Gastroesophageal sphincter (tissue), 4 donors: ENCODE measurements at places on chromosomes 11 and 22. TPM values are rescaled to one million over a fixed set of nuclear protein-coding genes. Genes with fewer than 3 reads are reported as not detected.

DNA sequence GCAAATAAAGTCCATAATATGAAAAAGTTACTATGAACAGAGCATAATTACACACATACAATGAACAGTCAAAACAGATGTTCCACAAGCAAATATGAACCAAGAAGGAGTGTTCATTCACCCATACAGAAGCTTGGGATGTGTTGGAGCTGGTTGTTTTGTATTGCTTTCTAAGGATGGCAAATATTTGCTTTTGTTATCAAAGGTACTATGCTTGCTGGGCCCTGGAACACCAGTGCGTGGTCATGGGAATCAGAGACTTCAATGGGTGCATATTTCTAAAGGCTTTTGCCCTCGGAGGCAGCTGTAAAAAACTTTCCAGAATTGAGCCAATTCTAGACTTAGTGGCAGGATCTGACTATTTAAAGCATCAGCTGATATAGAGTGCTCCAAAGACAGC lies 85.1 kb downstream of the BARX2 start:
- no peak overlapping the region for H3K4me3 ChIP-seq
- H3K36me3 ChIP-seq = no peaks in the 10 kb centered on the region
- ATAC-seq = no peak
- H3K4me1 ChIP-seq = no peaks in the 10 kb centered on the region
- H3K27me3 ChIP-seq = peaks cover 29% of the 10 kb centered on the region
- H3K27ac ChIP-seq = no peak overlapping the region

DNA sequence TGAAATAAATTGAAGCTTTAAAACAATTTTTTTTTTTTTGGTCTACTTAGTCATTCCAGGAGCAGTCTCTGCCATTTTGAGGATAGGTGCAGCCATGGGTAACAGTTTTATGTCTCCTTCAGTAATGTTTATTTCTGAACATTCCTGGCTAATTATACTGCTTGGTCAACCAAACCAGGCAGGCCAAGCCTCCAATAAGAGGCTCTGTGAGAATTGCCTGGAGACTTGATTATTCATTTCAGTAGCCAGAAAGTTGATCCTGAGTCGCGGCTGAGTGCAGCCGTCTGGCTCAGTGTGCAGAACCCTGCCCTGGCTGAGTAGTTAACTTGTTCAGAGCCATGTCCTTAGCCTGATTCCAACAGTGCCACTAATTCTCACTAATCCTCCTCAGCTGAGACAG lies 364.0 kb upstream of the FAT3 start:
- H3K36me3 ChIP-seq = no peaks in the 10 kb centered on the region
- no peak overlapping the region for H3K4me3 ChIP-seq
- no peaks in the 10 kb centered on the region for H3K27me3 ChIP-seq
- ATAC-seq = no peak
- H3K27ac ChIP-seq = no peak overlapping the region
- H3K4me1 ChIP-seq = peaks cover 4% of the 10 kb centered on the region

DNA sequence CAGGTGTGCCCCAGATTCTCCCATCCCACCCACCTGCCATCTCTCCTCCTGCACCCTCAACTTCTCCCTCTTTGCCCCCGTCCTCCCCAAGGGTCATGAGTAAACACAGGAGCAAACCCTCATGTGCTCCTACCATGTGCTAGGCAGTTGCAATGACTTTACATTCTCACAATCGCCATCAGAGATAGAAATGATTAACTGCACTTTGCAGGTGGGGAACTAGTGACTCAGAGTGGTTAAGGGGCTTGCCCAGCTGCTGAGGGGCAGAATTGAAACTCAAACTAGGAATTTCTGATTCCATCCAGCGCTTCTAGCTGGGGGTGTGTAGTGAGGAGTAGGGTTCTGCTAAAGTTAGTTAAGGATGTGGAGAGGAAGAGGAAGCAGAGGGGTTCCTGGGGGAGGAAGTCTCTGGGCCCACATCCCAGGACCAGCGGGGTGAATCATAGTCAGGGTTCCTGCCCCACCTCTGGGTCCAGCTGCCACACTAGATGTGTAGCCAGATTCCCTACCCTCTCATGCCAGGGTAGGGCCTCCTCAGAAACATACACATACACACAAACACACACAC lies 16.0 kb upstream of the PRG2 start:
- no peak overlapping the region for H3K4me3 ChIP-seq
- H3K27ac ChIP-seq = peak overlapping the region; percentile 51
- peaks cover 63% of the 10 kb centered on the region for H3K36me3 ChIP-seq
- peaks cover 24% of the 10 kb centered on the region for H3K4me1 ChIP-seq
- ATAC-seq = peak; percentile 39
- peaks cover 3% of the 10 kb centered on the region for H3K27me3 ChIP-seq

DNA sequence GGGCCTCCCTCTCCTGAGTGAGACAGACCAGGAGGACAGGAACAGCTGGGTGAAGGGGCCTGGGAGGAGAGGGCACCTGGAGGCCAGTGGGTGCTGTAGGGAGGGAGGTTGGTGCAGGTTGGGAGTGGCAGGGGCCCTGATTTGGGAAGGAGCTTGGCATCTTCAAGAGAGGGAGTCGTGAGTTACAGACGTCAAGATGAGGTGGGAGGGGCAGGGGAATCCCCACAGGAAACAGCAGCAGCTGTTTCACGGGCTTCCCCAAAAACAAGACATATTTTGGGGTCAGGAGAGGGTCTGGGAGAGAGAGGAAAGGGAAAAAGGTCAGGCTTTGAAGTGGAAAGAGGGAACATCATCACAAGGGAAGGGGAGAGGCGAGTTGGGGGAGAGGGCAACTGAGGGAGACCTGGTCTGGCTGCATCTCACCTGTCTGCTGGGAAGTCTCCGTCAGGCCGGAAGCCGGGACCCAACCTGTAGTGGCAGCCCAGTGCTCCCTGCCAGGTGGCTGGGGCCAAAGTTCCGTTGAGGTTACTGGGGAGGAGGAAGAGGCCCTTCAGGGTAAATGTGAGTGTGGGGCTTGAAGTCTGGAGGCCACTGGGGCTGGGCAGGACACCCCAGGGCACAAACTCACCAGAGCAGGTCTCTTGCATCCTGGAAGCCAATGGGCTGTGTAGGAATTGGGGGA lies 4.4 kb downstream of the NAALADL1 start:
- H3K4me1 ChIP-seq = no peaks in the 10 kb centered on the region
- peaks cover 15% of the 10 kb centered on the region for H3K27me3 ChIP-seq
- H3K27ac ChIP-seq = no peak overlapping the region

DNA sequence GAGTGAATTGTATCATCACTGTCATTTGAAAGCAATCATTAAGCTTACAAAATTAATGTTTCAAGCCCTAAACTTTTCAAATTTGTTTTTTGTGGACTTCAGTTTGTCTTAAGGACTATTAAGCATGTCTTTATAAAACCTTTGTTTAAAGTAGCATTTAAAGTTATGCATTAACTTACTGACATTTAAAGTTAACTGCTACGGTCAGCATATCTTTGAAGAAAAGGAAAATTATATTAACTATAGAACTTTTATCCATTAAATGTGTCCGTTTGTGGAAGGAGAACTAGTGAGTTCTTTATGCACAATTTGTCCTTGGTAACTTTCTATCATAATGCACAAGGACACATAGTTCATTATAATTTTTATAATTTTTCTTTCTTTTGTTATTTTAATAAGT lies 103.4 kb downstream of the FANCF start:
- no peaks in the 10 kb centered on the region for H3K36me3 ChIP-seq
- no peak for ATAC-seq
- H3K4me1 ChIP-seq = no peaks in the 10 kb centered on the region

GRCh38 chr11:36738292-36738861 lies 140.3 kb upstream of the RAG2 start:
- H3K4me1 ChIP-seq = no peaks in the 10 kb centered on the region
- no peak overlapping the region for H3K4me3 ChIP-seq

DNA sequence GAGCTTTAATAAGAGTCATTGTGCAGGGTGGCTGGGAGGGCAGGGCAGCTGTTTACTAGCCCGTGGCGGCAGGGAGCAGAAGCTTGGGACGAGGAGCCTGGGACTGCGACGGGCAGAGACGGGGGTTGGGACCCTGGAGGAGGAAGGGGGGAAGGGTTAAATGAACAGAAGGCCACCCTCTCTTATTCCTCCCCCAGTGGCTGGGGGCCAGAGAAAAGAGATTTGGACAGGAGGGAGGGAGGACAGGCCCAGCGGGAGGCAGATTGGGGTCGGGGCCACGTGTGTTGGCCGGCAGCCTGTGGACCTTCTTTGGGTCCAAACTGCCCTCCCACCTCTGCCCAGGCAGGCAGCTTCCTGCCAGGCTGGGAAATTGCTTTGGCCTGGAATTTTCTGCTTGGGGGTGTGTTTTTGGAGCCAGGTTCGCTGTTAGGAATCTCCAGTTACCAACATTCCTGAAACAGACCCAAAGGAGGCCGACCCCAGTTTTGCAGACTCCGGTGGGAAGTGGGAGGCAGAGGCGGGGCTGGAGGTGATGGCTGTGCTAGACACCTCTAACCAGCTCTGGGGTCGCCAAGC lies 50.2 kb downstream of the APOL3 start:
- no peaks in the 10 kb centered on the region for H3K27me3 ChIP-seq
- no peak for ATAC-seq
- no peak overlapping the region for H3K4me3 ChIP-seq

DNA sequence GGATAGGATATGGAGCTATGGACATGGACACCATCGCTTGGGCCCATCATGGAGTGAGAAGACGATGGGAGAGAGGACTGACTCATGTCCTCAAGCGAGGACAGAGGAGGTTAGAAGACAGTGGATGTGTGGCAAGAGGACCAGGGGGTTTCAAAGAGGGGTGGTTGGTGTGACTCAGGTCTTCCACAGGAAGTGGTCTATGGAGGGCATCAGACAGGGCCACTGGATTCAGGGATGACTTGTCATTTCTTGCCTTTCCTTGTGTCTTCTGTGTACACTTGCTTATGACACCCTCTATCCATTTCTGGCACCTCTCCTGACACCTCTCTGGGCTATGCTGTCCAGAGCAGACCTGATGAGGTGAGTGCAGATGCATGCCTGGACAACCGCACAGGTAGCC lies 115.4 kb downstream of the OSBP2 start:
- no peak overlapping the region for H3K27ac ChIP-seq
- no peak overlapping the region for H3K4me3 ChIP-seq
- ATAC-seq = no peak
- H3K36me3 ChIP-seq = no peaks in the 10 kb centered on the region
- no peaks in the 10 kb centered on the region for H3K4me1 ChIP-seq

DNA sequence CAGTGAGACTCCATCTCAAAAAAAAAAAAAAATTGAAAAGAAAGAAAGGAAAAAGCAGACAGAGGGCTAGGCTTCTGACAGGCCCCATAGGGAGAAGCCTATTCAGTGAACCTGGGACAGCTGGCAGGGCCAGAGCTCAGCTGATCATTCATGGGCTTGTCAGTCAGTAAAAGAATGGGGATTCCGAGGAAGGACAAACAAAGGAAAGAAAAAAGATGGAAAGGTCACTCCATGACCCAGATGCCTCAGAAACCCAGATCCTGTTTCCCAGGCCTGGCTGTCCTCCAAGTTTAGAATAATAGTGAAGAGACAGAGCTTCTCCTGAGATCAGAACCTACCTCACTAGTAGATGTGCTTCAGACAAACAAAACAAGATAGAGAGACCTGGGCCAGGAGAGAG lies 34.3 kb upstream of the ASPHD2 start:
- ATAC-seq = no peak
- no peaks in the 10 kb centered on the region for H3K4me1 ChIP-seq
- no peaks in the 10 kb centered on the region for H3K36me3 ChIP-seq
- H3K4me3 ChIP-seq = no peak overlapping the region
- H3K27me3 ChIP-seq = peaks cover 44% of the 10 kb centered on the region

DNA sequence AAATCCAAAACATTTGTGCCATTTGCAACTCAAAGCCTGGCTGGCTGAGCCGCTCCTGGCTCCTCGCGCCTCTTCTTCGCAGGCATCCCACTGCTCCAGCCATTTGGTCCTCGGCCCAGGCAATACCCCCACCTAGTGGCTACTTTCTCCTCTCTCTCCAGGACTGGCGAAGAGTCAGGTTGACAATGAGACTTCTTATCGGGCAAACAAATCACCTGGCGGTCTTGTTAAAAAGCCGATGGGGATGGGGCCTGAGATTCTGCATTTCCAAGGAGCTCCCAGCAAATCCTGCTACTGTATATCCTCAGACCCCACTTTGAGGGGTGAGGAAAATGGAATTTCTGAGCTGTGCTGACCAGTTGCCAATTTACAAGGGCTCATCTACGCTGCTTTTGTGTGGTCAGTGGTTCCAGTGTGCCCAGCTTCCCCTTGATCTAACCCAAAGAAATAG lies 89.0 kb downstream of the ISX start:
- no peak for ATAC-seq
- no peaks in the 10 kb centered on the region for H3K4me1 ChIP-seq
- H3K27ac ChIP-seq = no peak overlapping the region
- H3K36me3 ChIP-seq = no peaks in the 10 kb centered on the region

DNA sequence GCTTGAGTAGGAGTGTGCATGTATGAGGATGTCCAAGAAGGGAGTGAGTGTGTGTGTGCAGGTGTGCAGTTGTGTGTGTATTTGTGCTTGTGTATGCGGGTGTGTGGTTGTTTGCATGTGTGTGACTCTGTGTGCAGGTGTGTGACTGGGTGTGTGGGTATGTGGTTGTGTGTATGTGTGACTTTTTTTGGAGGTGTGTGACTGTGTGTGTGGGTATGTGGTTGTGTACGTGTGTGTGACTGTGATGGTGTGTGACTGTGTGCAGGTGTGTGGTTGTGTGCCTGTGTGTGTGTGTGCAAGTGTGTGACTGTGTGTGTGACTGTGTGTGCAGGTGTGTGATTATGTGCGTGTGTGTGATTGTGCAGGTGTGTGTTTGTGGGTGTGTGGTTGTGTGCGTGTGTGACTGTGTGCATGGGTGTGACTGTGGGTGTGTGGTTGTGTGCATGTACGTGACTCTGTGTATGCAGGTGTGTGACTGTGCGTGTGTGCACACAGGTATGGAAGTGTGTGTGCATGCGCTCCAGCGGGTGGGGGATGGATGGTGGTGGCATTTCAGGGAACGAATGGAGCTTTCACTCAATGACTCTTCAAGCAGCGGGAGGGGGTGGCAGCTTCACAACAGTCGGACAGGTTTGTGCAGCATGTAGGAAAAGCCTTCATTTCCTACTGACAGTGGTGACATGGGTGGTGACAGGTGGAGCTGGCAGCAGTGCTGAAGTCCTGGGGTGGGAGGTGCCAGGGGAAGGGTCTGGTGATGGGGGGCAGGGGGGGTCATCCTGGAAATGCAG lies 47.6 kb downstream of the CACNA1I start:
- no peak overlapping the region for H3K27ac ChIP-seq
- no peak overlapping the region for H3K4me3 ChIP-seq
- peaks cover 91% of the 10 kb centered on the region for H3K27me3 ChIP-seq
- ATAC-seq = no peak
- H3K36me3 ChIP-seq = no peaks in the 10 kb centered on the region

DNA sequence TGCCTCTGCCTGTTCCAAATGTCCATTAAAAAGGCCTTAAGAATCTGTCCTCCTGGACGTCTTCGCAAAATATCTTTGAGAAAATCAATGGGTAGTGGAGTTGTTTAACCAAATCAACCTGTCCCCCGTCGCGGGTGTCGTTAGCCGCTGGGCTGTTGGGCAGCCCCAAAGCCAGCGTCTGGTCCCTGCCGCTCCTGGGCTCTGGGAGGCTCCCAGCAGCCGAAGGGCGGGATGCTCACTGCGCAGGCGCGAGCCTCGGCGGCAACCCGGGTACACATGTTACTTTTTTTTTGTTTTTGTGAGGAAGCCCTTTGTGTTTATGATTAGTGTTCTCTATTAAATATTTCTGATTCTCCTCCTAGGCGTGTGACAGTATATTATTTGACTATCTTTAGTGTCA lies 12.6 kb downstream of the MMP10 start:
- H3K27ac ChIP-seq = no peak overlapping the region

SLC22A25 gene
- total RNA-seq = not detected

ANKRD42 gene
- 9.3 TPM for total RNA-seq

C1QTNF6 gene
- total RNA-seq = 0.69 TPM

DCPS gene
- total RNA-seq = 20.6 TPM

ARHGAP32 gene
- total RNA-seq = 15.2 TPM

MS4A15 gene
- total RNA-seq = not detected

UBQLN3 gene
- 0.40 TPM for total RNA-seq

FBLN1 gene
- 597 TPM for total RNA-seq

MAP6 gene
- 27.2 TPM for total RNA-seq

CCDC157 gene
- 1.3 TPM for total RNA-seq

FAM180B gene
- total RNA-seq = 0.37 TPM

SERPING1 gene
- 442 TPM for total RNA-seq

OR2AG2 gene
- not detected for total RNA-seq

CCDC81 gene
- 0.23 TPM for total RNA-seq
